ENCODE measurements at places on chromosomes 16 and 17.

DNA sequence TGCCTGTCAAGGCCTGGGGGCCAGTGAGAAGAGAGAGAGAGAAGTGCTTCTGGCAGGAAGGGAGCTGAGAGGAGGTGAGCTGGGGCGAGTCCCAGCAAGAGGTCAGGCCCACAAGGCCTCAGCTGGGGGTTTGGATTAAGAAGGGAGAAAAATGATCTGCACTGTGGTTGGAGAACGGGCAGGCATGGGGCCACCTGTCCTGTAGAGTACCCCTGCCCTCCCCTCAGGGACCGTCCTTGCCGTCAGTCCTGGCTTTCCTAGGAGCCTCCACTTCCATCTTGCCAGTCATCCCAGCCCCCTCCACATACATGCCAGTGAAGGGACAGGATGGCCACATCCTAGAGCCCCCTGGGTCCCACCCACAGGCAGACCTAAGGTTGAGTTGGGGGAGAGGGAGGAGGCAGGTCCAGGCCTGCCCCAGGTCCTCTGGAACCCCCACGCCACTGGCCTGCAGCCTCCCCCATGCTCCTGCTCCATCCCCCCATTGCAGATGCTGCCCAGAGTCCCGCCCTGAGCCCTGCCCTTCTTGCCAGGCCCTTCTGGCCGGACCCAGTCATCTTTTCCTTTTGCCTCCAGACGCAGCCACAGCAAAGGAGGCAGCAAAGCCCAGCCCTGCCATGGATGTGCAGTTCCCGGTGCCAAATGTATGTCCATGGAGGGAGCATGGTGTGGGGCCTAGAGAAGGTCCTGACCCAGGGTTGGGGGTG, 18.9 kb downstream of the KATNB1 start:
- no peaks in the 10 kb centered on the region for H3K36me3 ChIP-seq
- DNase-seq: no peak
- no peaks in the 10 kb centered on the region for H3K4me1 ChIP-seq
- H3K27ac ChIP-seq: no peak overlapping the region
- H3K27me3 ChIP-seq: no peaks in the 10 kb centered on the region
- no peak overlapping the region for H3K4me3 ChIP-seq

- H3K27ac ChIP-seq: no peak overlapping the region
- peaks cover 61% of the 10 kb centered on the region for H3K27me3 ChIP-seq
- H3K4me1 ChIP-seq: peaks cover 3% of the 10 kb centered on the region
- H3K4me3 ChIP-seq: no peak overlapping the region
Measured at GRCh38 chr16:31568577-31569359, 41.1 kb downstream of the AHSP start.

- no peak overlapping the region for H3K27ac ChIP-seq
- H3K27me3 ChIP-seq: peaks cover 34% of the 10 kb centered on the region
- no peak for DNase-seq
- peaks cover 2% of the 10 kb centered on the region for H3K4me1 ChIP-seq
- H3K36me3 ChIP-seq: no peaks in the 10 kb centered on the region
Measured at GRCh38 chr16:2953706-2954627, 10.1 kb upstream of the KREMEN2 start.

GRCh38 chr16:80299416-80299815, 241.4 kb upstream of the DYNLRB2 start:
- H3K36me3 ChIP-seq: no peaks in the 10 kb centered on the region
- no peak overlapping the region for H3K4me3 ChIP-seq
- no peak for DNase-seq

DNA sequence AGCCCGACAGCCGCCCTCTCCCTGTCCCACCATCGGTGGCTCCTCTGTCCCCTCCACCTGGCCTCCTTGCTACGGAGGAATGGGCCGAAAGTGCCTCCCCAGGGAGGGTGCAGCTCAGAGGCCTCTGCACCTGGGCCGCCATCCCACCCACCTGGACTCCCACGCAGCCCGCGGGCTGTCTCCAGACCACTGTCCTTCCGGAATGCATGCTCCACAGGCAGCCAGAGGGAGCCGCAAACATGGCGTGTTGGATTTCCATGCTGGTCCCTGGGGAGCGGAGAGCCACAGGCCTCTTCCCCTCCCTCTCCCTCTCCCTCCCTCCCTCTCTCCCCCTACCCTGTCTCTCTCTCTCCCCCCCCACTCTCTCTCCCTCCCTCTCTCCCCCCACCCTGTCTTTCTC, 3.0 kb downstream of the SSTR5 start:
- no peaks in the 10 kb centered on the region for H3K36me3 ChIP-seq
- DNase-seq: no peak
- peaks cover 57% of the 10 kb centered on the region for H3K27me3 ChIP-seq
- no peaks in the 10 kb centered on the region for H3K4me1 ChIP-seq

GRCh38 chr16:27241658-27242057, 26.9 kb downstream of the NSMCE1 start:
- H3K27ac ChIP-seq: no peak overlapping the region
- peaks cover 56% of the 10 kb centered on the region for H3K36me3 ChIP-seq
- no peak overlapping the region for H3K4me3 ChIP-seq
- DNase-seq: peak; percentile 8
- H3K4me1 ChIP-seq: peaks cover 87% of the 10 kb centered on the region

DNA sequence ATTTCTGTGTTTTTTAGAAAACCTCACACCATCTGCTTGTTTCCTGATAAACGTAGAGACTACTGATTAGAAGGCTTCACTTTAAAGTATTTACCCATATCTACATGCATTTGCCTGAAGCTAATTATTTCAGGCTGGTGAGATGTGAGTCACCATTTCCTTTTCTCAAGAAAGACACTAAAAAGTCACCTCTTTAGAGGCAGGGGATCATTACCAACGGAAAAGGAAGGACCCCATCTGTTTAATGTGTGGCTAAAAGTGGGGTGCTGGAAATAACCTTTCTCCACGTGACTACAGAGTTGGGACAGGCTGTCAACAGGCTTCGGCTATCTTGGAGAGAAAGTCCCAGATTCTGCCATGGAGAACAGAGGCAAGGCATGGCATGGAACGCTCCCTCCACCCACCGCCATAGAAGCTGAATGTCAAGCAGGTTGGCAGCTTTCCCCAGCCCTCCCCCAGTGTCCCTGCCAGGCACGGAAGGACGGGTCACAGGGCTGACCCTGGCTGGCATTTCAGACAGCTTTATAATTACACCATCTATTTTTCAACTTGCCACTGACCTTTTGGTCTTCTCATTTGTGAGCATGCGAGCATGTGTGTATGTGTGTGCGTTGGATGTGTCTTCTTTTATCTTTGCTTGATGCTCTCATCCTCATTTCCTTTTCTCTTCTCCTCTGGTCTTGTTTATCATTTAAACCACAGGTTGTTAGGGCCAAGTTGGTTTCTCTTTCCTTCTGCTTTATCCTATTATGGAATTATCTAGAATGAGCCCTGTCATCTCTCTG, 157.0 kb downstream of the CPPED1 start:
- peaks cover 12% of the 10 kb centered on the region for H3K27me3 ChIP-seq
- H3K4me1 ChIP-seq: peaks cover 19% of the 10 kb centered on the region
- no peaks in the 10 kb centered on the region for H3K36me3 ChIP-seq
- H3K4me3 ChIP-seq: peak overlapping the region; percentile 10
- H3K27ac ChIP-seq: peak overlapping the region; percentile 92
- DNase-seq: peak; percentile 50

GRCh38 chr16:51752438-51752995, 601.4 kb upstream of the SALL1 start:
- no peak for DNase-seq
- no peak overlapping the region for H3K27ac ChIP-seq
- peaks cover 4% of the 10 kb centered on the region for H3K27me3 ChIP-seq
- H3K4me1 ChIP-seq: no peaks in the 10 kb centered on the region
- no peaks in the 10 kb centered on the region for H3K36me3 ChIP-seq

- H3K4me1 ChIP-seq: no peaks in the 10 kb centered on the region
- no peaks in the 10 kb centered on the region for H3K36me3 ChIP-seq
- H3K27me3 ChIP-seq: no peaks in the 10 kb centered on the region
- no peak overlapping the region for H3K4me3 ChIP-seq
Measured at GRCh38 chr16:8655184-8655717, 19.2 kb upstream of the ABAT start.

- H3K36me3 ChIP-seq: peaks cover 9% of the 10 kb centered on the region
- H3K27me3 ChIP-seq: peaks cover 15% of the 10 kb centered on the region
- peaks cover 31% of the 10 kb centered on the region for H3K4me1 ChIP-seq
- peak overlapping the region; percentile 91 for H3K27ac ChIP-seq
Measured at GRCh38 chr17:73667181-73667959, 23.1 kb upstream of the SDK2 start.

GRCh38 chr16:82439678-82440293, 187.0 kb upstream of the CDH13 start:
- H3K4me1 ChIP-seq: no peaks in the 10 kb centered on the region
- H3K4me3 ChIP-seq: no peak overlapping the region
- H3K27me3 ChIP-seq: no peaks in the 10 kb centered on the region
- H3K36me3 ChIP-seq: no peaks in the 10 kb centered on the region
- H3K27ac ChIP-seq: no peak overlapping the region

- H3K36me3 ChIP-seq: peaks cover 64% of the 10 kb centered on the region
- H3K4me1 ChIP-seq: peaks cover 75% of the 10 kb centered on the region
- no peak overlapping the region for H3K4me3 ChIP-seq
- no peak for DNase-seq
- H3K27me3 ChIP-seq: no peaks in the 10 kb centered on the region
Measured at GRCh38 chr17:2240541-2240940, 63.0 kb downstream of the SMG6 start.

- peaks cover 20% of the 10 kb centered on the region for H3K36me3 ChIP-seq
- H3K4me1 ChIP-seq: peaks cover 4% of the 10 kb centered on the region
- H3K27ac ChIP-seq: no peak overlapping the region
- H3K27me3 ChIP-seq: no peaks in the 10 kb centered on the region
- DNase-seq: no peak
- no peak overlapping the region for H3K4me3 ChIP-seq
Measured at GRCh38 chr16:81366316-81366932, 51.7 kb downstream of the GAN start.

- H3K4me1 ChIP-seq: no peaks in the 10 kb centered on the region
- H3K4me3 ChIP-seq: no peak overlapping the region
- H3K27ac ChIP-seq: no peak overlapping the region
- peak; percentile 45 for DNase-seq
- peaks cover 24% of the 10 kb centered on the region for H3K27me3 ChIP-seq
- no peaks in the 10 kb centered on the region for H3K36me3 ChIP-seq
Measured at GRCh38 chr16:86874141-86874540, 295.8 kb downstream of the FOXL1 start.

DNA sequence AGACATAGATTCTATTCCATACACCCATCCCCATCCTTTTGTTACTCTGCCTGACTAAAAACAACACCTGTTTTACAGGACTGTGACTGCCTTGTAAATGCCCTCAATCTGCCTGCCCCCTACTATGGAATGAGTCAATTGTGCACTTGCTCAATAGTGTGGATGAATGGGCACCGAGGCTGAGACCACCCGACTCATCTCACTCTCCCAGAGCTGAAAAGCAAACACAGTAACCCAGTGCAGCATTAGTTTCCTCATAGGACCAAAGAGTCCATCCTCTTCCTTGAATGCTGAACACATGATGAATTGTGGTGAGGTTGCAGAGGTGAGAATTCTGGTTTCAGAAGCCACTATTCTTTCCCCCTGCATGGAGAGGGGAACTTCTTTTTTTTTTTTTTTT, 233.7 kb downstream of the ZFHX3 start:
- no peaks in the 10 kb centered on the region for H3K4me1 ChIP-seq
- H3K4me3 ChIP-seq: no peak overlapping the region
- no peaks in the 10 kb centered on the region for H3K36me3 ChIP-seq
- no peaks in the 10 kb centered on the region for H3K27me3 ChIP-seq
- no peak for DNase-seq

DNA sequence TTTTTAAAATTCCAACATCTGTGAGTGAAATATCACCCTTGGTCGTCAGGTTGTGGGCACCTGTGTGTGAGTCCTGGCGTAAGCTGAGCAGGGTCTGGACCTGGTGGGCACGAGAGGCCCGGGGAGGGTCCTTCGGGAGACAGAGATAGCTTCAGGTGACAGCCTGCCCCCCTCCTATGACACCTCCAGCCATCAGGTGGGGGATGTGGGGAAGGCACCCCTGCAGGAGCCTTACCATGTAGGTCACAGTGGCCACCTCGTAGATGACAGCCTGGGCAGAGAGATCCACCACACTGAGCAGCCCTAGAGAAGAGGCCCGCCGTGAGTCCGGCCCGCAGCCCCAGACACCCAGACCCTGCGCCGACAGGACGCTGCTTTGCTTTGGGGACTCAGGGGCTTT, 11.2 kb downstream of the SLC47A2 start:
- H3K4me3 ChIP-seq: no peak overlapping the region
- H3K4me1 ChIP-seq: no peaks in the 10 kb centered on the region
- DNase-seq: no peak
- H3K27me3 ChIP-seq: peaks cover 3% of the 10 kb centered on the region

- H3K27ac ChIP-seq: peak overlapping the region; percentile 100
- H3K36me3 ChIP-seq: peaks cover 21% of the 10 kb centered on the region
- peaks cover under 1% of the 10 kb centered on the region for H3K27me3 ChIP-seq
- peak overlapping the region; percentile 100 for H3K4me3 ChIP-seq
Measured at GRCh38 chr16:58628845-58629732, 537 bp downstream of the CNOT1 start.

DNA sequence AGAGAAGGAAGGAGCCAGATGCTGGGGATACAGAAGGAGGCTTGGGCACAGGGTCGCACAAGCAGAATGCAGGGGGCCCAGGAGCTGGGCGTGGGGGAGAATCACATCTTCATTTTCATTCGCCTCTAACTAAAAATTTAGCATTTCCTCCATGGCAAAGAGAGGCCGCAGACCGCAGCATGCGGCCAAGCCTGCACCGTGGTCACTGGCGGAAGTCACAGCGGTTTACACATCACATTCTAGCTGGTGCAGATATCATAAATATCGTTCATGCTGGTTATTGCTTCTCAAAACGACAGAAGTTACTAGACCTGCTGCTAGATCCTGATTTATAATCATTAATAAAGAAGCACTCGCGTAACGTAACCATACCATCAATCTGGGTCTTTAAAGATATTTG, 162.0 kb downstream of the NTN1 start:
- peaks cover 29% of the 10 kb centered on the region for H3K27me3 ChIP-seq
- no peaks in the 10 kb centered on the region for H3K4me1 ChIP-seq
- H3K27ac ChIP-seq: no peak overlapping the region
- no peak overlapping the region for H3K4me3 ChIP-seq
- DNase-seq: no peak
- H3K36me3 ChIP-seq: no peaks in the 10 kb centered on the region

GRCh38 chr16:55000595-55000994, 69.9 kb downstream of the IRX5 start:
- no peak for DNase-seq
- H3K36me3 ChIP-seq: no peaks in the 10 kb centered on the region
- no peaks in the 10 kb centered on the region for H3K4me1 ChIP-seq
- H3K27ac ChIP-seq: no peak overlapping the region

GRCh38 chr17:72021417-72022041, 99.3 kb upstream of the SOX9 start:
- no peaks in the 10 kb centered on the region for H3K4me1 ChIP-seq
- no peak for DNase-seq

GRCh38 chr17:19590912-19591551, 57.4 kb downstream of the SLC47A1 start:
- no peaks in the 10 kb centered on the region for H3K36me3 ChIP-seq
- DNase-seq: no peak
- no peaks in the 10 kb centered on the region for H3K4me1 ChIP-seq
- peaks cover 8% of the 10 kb centered on the region for H3K27me3 ChIP-seq
- no peak overlapping the region for H3K4me3 ChIP-seq
- no peak overlapping the region for H3K27ac ChIP-seq

DNA sequence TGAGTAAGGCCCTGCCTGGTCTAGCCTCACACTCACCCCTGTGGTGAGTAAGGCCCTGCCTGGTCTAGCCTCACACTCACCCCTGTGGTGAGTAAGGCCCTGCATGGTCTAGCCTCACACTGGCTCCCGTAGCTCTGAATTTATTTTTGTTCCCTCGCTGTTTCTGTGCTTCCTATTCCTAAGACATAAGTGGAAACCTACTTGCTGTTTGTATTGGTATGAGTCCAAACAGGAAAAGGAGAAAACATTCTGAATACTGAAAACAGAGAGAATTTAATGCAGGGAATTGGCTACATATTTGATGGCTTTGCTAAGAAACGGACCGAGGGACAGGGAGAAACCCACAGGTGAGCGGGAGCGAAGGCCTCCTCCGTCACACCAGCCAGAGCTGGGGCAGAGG, 267.8 kb downstream of the FOXL1 start:
- peaks cover 3% of the 10 kb centered on the region for H3K27me3 ChIP-seq
- H3K4me1 ChIP-seq: no peaks in the 10 kb centered on the region
